ENCODE measurements at places on chromosomes 1 and 21.

GRCh38 chr1:6574025-6574620 lies 5.7 kb upstream of the ZBTB48 start:
- DNase-seq, result no peak

- no peak for DNase-seq
Observed at GRCh38 chr1:234597894-234598293, 12.1 kb downstream of the IRF2BP2 start.

DNA sequence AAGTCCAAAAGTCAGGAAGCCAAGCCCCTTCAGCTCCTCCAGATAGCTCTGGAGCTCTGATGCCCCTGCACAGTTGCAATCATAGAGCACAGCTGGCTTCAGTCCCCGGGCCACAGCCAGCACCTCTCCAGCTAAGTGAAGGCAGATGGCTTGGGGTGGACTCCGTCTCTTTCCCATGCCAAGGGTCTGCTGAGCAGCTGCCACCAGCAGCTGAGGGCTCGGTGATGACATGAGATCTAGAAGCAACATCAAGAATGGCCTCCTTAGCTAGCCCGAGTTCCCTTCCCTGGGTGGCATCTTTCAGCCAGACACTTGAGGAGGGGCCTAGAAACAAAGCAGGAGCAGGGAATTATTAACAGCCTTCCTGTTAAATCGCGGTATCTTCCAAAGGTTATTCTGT lies 973 bp downstream of the C1orf74 start:
- DNase-seq, result peak; percentile 56

DNA sequence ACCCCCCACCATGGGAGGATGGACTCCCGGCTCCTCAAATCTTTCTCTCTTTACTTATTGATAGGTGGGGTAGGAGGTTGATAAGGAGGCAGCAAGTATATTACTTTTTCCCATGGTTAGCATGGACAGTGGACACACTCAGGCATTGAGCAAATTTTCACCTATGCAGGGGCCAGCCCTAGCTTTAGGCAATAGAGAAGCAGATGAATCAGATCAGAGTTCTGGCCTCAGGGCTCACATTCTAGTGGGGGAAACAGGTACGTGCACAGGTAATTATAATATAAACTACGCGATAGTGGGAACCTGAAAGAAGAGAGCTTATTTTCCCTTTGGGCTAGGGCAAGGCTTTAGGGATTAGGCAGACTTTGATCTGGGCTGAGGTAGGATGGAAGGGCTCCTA lies 13.5 kb upstream of the FOXE3 start:
- DNase-seq, result no peak

DNA sequence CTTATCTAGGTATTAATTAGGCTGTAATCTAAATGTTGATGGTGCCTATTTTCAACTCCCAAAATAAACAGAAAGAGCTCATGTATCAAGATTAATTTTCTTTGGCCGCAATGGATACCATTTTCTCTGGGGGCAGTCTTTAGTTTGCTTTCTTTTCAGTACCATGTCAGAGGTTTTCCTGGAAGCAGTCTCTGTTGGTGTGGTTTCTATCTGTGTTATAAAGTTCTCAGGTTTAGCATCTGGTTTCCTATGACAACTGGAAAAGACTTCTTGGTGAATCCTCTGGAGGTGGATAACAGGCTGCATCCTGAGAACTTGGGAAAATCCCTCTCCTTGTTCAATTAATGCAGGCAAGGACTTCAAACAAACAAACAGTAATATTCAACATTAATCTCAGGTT lies 38.7 kb upstream of the BATF3 start:
- no peak for DNase-seq

DNA sequence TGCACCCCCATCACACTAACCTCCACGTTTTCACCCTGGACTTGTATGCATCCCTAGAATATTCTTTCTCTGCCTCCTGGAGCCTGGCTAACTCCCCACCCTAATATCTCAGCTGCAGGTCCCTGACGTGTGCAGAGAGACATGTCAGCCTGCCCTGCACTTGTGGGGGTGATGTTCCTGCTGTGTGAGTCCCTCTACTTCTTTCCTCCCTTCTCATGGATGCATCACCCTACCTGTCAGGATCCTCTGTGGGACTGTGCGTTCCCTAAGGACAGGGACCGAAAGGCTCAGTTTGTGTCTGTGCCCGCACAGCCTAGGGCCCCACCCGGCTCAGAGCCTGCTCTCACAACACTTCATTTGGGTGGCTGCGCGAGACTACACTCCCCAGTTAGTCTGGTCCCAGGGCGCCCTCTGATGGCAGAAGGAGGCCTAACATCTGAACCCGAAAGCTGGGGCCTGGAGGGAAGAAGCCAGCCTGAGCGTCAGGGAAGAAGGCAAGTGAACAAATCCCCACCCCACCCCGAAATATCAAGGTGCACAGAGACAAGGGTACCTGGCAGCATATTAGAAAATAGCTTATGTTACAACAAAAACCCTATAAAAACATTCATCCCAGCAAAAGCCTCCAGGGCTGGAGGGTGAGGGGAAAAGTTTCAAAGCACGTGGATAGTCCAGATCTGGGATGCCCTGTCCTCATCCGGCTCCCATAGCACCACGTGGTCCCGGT lies 3.7 kb downstream of the CD52 start:
- DNase-seq, result peak; percentile 94
